ENCODE measurements at places on chromosomes 3 and 15.

- no peak for DNase-seq
These were observed 76.6 kb downstream of the SNRK start for GRCh38 chr3:43362961-43363360.

DNA sequence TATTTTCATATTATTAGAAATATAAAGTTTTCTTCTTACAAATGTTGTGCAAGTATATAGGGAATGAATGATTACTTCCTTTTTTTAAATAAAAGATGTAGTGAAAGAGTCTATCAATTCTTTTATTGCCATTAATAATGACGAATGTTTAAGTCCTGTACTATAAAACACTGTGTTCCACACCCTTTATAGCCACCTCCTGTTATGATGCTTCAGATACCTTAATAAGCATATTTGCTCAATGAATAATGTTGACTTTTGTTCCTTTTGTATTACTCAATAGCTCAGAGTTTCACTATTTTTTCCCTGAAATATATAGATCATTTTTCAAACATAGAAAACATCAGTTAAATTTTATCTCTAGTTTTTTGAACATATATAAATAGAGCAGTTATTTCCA, 378.2 kb upstream of the THBS1 start:
- DNase-seq: no peak

DNA sequence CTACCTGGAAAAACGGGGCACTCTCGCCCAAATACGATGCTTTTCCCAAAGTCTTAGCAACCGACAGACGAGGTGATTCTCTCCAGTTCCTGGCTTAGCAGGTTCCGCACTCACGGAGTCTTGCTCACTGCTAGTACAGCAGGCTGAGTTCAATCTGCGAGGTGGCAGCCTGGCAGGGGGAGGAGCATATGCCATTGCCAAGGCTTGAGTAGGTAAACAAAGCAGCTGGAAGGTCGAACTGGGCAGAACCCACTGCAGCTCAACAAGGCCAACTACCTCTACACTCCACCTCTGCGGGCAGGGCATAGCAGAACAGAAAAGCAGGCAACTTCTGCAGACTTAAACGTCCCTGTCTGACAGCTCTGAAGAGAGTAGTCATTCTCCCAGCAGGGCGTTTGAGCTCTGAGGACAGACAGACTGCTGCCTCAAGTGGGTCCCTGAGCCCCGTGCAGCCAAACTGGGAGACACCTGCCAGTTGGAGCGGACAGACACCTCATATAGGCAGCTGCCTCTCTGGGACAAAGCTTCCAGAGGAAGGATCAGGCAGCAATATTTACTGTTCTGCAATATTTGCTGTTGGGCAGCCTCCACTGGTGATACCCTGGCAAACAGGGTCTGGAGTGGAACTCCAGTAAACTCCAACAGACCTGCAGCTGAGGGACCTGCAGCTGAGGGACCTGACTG, 73.4 kb upstream of the CADM2 start:
- DNase-seq: no peak

DNA sequence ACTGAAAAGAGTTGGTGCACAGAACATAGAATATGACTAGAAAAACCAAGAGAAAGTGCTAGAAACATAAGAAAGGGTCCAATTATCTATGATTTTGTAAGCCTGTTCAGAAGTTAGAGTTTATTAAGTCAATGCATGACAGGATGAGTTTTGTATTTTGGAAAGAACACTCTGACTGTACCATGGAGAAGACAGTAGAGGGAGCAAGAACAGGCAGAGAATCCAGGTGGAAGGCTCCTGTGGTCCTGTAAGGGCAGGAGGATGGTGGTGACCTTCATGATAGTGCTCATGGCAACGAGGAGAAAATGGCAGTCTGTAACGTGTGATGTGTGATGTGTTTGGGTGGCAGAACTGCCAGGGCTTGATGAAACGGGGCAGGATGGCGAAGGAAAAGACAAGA, 249.1 kb downstream of the CTNNB1 start:
- no peak for DNase-seq

GRCh38 chr15:56175788-56176187, 67.9 kb downstream of the RFX7 start:
- DNase-seq: no peak

DNA sequence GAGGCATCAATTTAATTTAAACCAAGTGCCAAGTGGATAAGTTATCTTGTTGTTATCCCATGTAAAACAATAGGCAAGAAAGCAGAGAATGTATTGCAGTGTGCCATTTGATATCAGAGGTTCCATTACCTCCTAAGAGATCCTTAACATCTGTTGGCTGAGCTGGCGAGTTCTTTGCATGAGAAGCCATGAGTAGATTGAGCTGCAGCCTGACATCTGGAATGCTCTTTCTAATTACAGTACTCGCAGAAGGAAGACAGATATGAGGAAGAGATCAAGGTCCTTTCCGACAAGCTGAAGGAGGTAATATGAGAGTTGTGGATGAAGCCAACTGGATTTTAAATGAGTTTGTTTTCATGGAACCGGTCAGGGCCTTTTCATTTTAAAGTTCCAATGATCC, 19.4 kb downstream of the TPM1 start:
- no peak for DNase-seq

DNA sequence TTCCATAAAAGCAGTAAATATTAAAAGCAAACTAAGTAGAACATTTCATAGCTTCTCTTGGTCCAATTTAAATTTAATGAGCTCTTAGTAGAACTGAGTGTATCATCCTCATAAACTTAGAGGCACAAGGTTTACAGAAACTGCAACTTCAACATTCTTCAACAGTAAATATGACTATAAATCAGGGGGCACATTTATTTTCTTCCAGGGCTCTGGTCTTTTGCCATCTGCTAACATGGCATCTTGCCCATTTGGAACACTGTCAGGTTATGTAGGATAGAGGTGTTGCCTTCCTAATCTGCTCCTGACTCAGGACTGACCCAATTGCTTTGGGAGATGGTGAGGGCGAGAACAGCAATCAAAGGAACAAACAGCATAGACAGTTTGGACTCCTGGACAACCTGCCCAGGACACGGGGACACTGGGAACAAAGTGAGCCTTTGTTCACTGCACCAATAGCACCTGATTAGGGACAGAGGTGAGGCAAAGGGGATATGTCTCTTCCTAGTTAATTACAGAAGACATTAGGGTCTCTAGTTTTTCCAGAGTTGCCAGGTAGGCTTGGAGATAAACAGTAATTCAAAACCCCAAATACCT, 610.2 kb upstream of the ROBO2 start:
- no peak for DNase-seq

GRCh38 chr15:44159492-44159891, 35.6 kb downstream of the FRMD5 start:
- DNase-seq: no peak
